ENCODE measurements at places on chromosomes 4 and X.

DNA sequence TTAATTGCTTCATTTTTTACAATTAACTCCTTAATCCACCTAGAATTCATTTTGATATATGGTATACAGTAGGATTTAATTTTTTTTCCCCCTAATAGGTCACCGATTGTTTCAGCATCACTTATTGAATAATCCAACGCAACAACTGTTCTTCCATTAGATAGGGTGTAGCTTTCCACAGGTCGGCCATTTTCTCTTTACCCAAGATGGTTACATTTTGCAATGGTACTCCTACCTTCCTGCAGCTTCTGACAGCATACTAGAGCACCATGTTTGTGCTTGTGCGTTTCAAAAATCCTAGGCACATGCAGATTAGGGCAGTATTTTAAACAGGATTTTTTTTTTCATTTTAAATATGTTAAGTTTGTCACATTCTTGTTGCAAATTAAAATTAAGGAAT is 2.3 kb downstream of the LINC00632 start:
- DNase-seq = no peak

DNA sequence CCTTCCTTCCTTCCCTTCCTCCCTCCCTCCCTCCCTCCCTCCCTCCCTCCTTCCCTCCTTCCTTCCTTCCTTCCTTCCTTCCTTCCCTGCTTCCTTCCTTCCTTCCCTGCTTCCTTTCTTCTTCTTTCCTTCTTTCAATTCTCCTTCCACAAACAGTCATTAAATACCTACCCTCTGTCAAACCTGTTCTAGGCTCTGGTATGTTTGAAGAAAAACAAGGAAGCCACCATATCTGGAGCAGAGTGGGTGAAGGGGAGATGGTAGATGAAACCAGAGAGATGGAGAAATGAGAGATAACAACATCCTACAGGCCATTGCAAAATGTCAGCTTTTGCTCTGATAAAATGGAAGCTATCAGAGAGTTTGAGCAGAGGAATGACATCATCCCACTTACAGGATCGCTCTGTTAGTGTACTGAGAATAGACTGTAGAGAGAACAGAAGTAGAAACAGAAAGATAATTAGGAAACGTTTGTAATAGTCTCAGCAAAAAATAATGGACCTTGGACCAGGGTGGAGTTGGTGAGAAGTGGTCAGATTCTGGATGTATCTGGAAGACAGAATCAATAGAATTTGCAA is 334.0 kb downstream of the STIM2 start:
- no peak for DNase-seq

GRCh38 chrX:130716781-130717413 is 186.1 kb downstream of the ENOX2 start:
- no peak for DNase-seq

- DNase-seq = no peak
Measured at GRCh38 chr4:150023489-150023888, 54.8 kb upstream of the DCLK2 start.

DNA sequence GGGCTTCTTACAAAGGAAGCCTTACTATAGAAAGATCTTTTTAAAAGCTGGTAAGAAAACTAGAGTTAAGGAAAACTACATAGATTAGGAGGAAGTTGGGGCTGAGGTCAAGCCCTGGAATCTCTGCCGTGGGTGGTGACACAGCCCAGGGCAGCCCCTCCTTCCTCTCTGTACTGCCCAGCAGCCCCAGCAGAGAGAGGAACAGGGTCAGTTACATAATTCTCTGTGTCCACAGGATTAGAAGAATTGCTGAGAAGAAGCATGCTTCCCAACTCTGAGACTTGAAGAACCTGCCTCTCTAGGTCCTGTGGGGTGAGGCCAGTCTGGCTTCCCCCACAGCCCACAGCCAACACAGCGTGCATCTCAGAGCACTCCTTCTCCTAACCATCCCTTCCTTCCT is 9.2 kb upstream of the ABLIM2 start:
- DNase-seq = no peak

- no peak for DNase-seq
Measured at GRCh38 chr4:16588651-16589050, 309.8 kb downstream of the LDB2 start.

Measured in T follicular helper cell (primary cell).